ENCODE measurements at places on chromosomes 16 and 17.

DNA sequence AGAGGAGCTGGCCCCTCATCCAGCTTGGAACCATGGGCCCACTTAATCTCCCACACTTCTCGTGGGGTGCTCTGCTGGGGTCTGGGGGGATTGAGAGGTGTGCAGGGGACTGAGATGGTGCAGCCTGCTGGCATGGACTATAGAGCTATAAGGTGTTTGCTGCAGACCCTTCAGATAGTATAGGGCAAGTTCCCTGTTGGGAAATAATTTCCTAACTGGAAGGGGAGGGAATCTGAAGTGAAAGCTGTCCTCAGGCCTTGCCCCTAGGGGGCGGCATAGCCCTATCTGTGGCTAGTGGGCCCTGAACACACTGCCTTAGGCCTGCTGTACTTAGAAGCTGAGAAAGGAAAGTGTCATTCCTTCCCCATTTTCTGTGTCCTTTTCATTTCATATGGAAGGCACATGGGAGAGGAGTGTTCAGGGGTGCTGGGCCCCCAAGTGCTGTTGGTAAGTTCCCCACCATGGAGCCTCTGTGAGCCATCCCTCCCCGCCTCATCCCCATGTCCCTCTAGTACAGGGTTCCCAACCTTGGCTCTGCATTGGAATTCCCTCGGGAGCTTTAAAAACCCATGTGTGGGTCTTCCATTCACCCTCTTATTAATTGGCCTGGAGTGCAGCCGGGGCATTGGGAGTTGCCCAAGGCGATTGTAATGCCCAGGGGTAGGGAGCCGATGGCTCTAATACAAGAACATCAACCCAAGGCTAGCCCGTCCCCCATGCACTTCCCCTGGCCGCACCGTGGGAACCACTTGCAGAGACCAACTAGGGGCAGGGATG is 19.7 kb downstream of the GOSR2 start:
- DNase-seq: peak; percentile 65

- no peak for DNase-seq
Measured at GRCh38 chr16:86497551-86498021, 12.7 kb upstream of the FOXF1 start.

GRCh38 chr17:42577140-42577531 is 393 bp downstream of the PSMC3IP start:
- peak; percentile 63 for DNase-seq

DNA sequence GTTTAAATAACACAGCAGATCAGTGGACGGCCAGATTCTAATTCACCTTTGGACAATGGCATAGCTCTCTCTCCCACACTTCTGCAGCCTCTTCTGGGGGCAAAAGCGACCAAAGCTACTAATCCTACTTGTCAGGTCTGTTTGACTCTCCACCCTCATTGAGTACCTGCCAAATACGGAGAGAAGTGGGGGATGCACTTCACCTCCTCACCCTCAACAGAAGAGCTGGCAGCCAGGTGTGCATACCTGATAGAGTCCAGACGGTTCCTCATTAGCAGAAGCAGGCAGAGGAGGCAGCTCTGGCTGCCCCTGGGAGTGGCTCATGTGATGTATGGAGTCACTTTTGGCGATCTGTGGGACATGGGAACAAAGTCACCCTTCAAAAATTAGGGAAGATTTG is 4.9 kb downstream of the DNAH3 start:
- no peak for DNase-seq

DNA sequence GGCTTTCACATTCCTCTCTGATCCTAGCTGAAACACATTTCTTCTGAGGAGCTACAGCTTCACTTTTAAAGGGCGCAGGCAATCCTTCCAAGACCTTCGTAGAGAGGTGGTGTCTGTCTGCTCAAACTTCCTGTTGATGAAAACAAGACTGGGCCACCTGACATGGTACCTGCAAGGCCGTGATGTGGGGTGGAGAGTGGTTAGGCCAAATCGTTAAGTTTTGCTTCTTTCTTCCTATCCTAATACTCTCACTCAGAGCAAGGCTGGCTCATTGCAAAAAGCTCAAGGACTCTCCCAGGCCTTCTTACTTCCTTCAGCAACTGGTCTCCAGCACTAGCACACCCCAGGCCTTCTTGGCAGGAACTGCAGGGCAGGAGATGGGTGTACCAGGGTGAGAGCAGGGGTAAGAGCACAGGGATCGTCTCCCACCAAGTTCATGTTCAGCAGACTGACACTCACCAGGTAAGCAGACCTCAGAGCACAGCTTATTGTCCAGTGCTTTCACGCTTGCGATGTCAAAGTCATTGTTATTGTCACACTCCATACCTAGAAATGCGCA is 10.9 kb upstream of the FOXJ1 start:
- DNase-seq: no peak

- DNase-seq: no peak
Measured at GRCh38 chr16:75570396-75571065, 4.4 kb downstream of the GABARAPL2 start.

- no peak for DNase-seq
Measured at GRCh38 chr17:73896966-73897365, 252.7 kb upstream of the SDK2 start.

DNA sequence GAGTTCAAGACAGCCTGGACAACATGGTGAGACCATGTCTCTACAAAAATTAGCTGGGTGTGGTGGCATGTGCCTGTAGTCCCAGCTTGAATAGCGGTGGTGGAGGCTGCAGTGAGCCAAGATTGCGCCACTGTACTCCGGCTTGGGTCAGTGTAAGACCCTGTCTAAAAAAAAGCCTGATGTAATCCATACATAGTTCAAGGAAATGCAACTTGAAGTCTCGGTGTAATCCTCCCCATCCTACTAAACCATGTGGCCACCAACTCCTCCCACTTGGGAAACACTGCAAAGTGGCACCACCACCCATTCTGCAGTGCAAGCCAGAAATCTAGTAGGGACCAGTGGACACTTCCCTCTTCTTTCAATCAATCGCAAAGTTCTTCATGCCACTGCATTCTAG is 5.4 kb upstream of the KPNB1 start:
- DNase-seq: no peak

GRCh38 chr17:82282239-82283207 is 9.0 kb upstream of the CSNK1D start:
- no peak for DNase-seq

DNA sequence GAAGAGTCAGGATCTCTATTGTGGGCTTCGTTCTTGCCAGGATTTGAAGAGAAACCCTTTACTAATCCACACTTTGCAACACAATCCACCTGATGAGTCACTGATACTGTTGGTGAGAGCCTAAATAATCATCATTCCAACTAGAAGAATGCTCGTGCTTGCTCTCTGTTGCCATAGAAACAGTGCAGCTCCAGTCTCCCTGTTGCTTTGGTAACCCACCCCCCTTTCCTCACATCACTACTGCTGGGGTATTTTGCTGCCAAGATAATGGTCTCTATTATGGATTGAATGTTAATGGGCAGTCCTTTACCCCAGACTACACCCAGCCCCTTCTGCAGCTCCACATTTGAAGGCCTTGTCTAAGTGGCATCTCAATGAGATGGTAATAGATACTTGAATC is 190.4 kb downstream of the ABCC12 start:
- DNase-seq: no peak

- DNase-seq: peak; percentile 5
Measured at GRCh38 chr17:16873174-16874035, 98.5 kb downstream of the TNFRSF13B start.

DNA sequence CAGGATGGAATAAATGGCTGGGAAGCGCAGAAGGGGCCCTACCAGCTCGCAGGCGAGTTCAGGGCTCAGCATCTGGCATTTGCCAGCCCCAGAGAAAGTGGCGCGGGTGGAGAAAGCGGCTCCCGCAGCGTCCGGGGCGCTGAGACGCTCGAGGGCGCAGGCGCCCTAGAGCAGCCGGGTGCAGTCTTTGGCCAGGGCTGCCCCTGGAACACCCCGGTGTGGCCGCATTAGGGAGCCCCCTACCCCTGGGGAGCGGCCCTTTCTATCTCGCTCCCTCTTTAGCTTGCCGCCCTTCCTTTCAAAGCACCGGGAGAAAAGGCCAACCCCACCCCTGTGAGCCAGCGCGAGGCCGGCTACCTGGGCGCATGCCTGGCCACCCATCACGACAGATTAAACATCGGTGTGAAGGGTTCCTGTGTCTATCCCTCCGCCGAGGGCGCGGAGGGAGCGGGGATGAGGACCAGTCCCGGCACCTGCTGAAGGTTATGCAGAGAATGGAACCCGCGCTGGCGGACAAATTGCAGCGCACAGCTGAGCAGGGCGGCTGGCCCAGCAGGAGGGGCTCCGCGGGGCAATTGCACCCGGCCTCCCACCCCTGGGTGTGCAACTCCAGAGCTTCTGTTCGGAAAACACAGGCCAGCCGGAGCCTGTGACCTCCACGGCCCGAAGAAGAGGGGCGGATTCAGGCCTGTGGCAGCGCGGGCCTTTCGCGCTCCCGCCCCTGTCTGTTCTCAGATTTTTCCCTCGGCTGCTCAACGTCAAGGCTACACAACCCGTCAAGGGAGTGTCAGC is 15.6 kb upstream of the FOXF1 start:
- no peak for DNase-seq

GRCh38 chr16:55651841-55652824 is 3.7 kb upstream of the SLC6A2 start:
- DNase-seq: no peak

- DNase-seq: no peak
Measured at GRCh38 chr16:67661101-67661761, 471 bp downstream of the PARD6A start.

GRCh38 chr16:4552541-4552940 is 3.6 kb upstream of the C16orf96 start:
- no peak for DNase-seq

DNA sequence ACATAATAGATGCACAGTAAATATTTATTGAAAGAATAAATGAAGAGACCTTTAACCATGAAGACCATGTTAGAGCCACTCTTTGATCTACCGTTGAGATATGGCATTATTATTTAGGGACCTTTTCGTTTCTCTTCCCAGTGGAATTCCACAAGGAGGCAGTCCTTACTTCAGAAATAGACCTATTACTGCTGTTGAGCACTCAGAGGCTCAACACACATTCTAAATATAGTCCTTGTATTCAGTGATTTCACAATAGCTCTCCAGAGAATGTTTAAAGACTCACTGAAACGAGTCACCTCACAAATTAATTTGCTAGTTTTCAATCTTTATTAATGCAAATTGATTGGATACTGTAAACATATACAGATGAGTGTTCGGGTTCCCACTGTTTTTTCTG is 603.8 kb downstream of the CDH8 start:
- no peak for DNase-seq

GRCh38 chr17:7403727-7403976 is 245 bp downstream of the TMEM256 start:
- DNase-seq: no peak

DNA sequence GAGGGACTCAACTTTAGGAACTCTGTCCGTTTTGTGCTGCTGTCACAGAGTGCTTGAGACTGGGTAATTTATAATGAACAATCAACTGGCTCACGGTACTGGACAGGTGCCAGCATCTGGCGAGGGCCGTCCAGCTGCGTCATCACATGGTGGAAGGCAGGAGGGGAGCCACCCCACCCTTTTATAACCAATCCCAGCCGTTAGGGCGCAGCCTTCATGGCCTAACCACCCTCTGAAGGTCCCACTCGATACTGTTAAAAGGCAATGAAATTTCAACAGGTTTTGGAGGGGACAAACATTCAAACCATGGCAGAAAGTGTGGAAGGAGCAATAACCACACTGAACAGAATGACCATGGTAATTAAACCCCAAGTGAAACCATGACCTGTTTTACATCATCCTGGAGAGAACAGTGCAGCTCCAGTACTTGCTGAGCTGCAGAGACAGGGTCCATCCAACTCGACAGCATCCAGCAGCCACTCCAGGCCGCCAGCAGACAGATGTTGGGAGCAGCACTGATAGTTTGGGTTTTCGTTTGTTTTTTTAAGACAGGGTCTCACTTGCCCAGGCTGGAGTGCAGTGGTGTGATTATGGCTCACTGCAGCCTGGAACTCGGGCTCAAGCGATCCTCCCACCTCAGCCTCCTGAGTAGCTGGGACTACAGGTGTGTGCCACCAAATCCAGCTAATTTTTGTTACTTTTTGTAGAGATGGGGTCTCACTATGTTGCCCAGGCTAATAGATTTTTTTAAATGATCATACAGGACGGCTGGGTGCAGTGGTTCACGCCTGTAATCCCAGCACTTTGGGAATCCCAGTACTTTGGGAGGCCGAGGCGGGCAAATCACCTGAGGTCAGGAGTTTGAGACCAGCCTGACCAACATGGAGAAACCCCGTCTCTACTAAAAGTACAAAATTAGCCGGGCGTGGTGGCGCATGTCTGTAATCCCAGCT is 11.0 kb downstream of the CHMP6 start:
- DNase-seq: peak; percentile 30

DNA sequence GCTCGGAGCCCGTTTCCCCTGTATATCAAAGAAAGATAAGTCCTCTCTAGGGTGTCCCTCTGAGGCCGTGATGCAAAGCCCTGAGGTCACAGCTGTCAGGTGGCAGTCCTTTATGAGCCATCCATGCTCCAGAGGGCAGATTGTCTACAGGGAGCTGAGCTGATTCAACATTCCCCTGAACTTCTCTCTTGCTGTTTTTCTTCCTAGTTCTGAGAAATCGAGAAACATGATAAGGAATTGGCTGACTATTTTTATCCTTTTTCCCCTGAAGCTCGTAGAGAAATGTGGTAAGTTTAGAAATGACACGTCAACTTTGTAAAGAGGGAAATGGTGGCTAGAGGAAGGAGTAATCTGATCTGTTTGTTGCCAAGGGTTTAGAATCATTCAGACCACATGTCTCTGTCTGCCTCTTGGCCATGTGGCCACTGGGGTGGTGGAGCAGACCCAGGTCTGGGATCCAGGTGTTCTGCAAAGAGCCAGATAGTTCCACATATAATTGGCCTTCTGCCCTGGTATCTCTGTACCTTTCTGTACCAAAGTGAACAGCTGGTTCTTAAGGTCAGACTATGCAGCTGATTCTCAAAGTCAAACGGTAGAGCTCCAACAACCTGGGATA is 3.5 kb downstream of the CTNS start:
- peak; percentile 23 for DNase-seq

DNA sequence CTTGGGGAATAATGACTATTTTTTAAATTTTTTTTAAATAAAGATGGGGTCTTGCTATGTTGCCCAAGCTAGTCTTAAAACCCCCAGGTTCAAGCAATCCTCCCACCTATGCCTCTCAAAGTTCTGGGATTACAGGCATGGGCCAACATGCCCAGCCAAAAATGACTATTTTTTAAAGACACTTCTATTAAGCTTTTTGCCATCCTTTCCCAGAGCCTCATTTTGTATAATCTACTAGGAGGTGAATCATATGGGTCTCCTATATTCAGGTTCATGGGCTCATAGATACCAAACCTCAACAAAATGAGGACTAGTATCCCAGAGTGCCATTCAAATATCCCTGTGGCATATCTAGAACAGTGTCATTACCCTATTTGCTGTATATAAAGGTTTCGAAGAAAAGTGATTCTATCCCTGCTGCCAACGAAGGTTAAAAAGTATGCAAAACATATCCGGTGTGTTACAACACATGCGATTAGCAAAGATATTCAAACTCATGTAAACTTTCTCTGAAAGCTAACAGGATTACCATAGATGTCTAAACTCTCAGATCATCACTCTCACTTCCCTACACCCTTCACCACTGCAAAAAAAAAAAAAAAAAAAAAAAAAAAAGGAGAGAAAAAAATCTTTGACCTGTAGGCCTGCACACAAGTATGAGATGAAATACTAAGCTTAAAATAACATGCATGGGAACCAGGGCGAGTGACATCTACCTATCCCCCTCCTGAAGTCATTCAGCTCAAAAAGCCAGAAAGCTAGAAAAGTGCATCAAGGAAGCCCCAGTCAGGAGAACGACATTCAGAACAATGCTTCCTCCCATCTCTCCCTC is 23.5 kb downstream of the XPO6 start:
- no peak for DNase-seq

All from NCI-H2171 treated with DMSO at 0.1 percent for 48 hours (cell line).